ENCODE measurements at places on chromosomes 1 and 21.

DNA sequence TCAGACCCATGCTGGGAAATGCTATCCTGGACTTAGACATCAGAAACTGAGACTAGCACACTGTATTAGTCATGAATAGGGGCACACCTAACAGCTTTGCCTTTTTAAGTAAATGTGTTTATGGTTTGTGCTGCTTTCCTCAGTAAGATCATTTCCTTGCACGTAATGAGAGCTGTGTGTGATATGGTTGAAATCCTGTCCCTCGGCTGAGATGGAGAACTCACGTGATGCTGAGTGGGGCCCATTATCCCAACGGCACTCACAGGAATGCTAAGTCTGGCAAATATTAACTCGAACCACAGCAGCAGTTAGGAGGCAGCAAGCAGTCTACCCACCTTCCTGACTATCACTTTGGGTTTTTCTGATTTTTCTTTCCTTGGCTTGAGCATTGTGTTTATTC is 38.2 kb downstream of the BCL9 start:
- peak; percentile 88 for DNase-seq

GRCh38 chr1:198212675-198213074 is 55.9 kb downstream of the NEK7 start:
- no peak for DNase-seq

GRCh38 chr1:27596261-27596660 is 7.7 kb downstream of the AHDC1 start:
- no peak for DNase-seq

- no peak for DNase-seq
These were observed 35.0 kb upstream of the SLC2A1 start for GRCh38 chr1:42993502-42994136.

DNA sequence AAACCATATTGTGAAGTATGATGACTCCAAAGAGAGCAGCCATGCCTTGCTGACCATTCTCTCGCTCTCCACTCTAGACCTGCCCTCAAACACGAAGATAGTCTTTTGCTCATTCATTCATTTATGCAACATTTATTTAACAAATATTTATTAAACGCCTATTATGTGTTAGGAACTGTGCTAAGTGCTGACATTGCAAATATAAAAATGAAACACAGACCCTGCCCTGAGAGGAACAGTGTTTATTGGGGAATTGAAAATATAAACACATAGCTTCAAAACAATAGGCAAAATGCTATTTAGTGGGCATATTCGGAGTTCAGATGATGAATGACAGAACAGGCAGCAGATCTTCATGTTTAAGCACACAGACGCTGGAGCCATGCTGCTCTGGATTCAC is 213.6 kb downstream of the NUF2 start:
- no peak for DNase-seq

DNA sequence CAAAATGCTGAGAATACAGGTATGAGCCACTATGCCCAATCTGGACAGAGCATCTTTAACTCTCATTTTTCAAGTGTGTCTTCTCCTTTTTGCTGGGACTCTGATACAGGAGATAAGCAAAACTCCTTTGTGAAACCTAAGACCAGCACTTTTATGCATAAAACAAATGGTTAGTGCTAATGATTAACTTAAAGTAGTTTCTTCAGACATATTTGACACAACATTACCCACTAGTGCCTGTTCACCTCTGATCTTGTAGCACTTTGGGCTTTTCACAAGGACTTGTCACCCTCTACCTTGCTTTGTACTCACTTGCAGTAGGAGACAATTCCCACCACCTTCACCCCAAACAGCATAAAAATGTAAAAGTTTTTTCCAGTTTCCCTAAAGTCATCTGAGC is 216.3 kb downstream of the RGS7 start:
- DNase-seq = no peak

GRCh38 chr1:96992871-96993270 is 271.3 kb downstream of the PTBP2 start:
- peak; percentile 40 for DNase-seq

Measured in umbilical cord (tissue), 2 donors.